Fibroblast of skin of abdomen (primary cell): ENCODE measurements at places on chromosomes 4 and X.
A peak's percentile ranks its signal among the peaks of the same experiment; 100 is the strongest.

DNA sequence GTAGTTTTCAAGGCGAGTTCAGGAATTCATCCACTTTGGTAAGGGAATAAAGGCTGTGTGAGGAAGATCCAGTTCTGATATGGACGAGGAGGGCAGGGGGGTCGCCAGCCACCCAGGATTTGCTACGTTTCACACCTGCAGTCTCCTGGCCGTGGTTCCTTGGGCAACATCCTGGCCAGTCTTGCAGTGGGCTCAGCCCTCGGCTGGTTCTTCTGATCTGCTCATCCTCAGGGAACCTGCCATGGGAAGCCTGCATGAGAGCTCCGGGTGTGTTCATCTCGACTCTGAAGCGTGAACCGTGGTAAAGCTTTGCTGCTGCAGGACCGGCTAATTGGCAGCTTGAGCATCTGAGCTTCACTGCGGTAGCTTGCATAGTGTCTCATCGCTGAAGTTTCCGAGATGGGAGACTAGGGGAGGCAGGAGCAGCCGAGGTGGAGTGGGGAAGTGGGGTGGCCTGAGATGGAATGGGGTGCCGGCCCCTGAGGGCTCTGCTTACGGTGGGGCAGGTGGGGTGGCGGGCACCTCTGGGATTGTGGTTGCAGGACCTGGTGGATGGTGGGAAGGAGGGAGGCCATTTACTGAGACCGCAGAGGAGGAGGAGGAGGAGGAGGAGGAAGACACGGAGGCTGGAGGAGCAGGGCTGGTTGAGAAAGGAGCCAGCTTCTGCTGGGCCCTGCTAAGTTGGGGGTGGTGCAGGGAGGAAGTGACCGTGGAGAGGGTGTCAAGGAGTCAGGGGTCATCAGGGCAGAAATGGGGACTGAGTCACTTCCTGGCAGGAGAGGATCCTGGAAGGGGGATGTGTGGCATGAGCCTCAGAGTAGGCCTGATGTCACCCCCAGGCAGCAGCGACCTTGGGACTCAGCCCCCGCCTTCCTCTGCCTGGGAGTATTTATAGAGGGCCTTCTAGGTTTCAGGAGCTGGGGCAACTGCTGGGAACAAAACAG, 213.1 kb upstream of the PSAPL1 start:
- peak; percentile 75 for DNase-seq

- no peak for DNase-seq
These were observed 2.8 kb upstream of the CTSO start for GRCh38 chr4:155956461-155956860.

- DNase-seq = no peak
These were observed 53.7 kb downstream of the COQ2 start for GRCh38 chr4:83230928-83231327.

- no peak for DNase-seq
These were observed 74.0 kb downstream of the GALNT7 start for GRCh38 chr4:173242466-173243250.

GRCh38 chr4:140028676-140029517, 125.1 kb downstream of the MAML3 start:
- DNase-seq = no peak

DNA sequence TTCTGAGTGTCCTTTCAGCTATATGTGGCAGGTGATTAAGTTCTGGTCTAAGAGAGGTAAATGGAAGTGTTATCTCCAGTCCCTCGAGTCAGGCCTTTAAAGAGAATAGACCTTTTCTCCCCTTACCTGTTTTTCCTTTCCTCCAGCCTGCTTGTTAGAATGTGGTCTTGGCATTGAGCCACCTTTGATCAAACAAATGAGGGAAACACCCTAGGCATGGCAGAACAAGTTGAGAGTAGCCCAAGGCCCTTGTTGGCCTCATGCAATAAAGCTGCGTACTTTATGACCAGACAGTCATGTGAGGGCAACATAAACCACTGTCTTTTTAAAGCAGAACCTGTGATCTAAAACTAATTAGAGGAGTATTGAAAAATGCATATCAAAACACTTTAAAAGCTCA, 13.2 kb upstream of the IL13RA2 start:
- DNase-seq = no peak

- no peak for DNase-seq
These were observed 71.9 kb downstream of the WDFY3 start for GRCh38 chr4:84894621-84895020.

- no peak for DNase-seq
These were observed 39.7 kb downstream of the AKAP4 start for GRCh38 chrX:50161127-50161526.

- DNase-seq = no peak
These were observed 547.4 kb upstream of the ACTRT1 start for GRCh38 chrX:128599632-128600031.

GRCh38 chrX:16882169-16882568, 12.0 kb upstream of the RBBP7 start:
- peak; percentile 14 for DNase-seq

DNA sequence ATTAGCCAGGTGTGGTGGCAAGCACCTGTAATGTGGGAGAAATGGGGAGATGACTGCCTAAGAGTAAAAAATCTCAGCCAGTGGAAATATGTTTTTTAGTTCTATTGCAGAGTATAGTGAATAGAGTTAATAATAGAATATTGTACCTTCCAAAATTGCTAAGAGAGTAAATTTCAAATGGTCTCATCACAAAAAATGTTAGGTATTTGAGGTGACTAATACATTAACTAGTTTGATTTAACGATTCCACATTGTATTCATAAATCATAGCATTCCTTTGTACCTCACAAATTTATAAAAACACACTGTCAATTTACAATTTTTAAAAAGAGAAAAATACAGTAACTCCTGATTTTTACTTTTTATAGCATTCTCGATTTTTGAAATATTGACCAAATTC, 681.5 kb upstream of the EPHA5 start:
- peak; percentile 7 for DNase-seq

GRCh38 chr4:98510340-98510739, 148.1 kb downstream of the TSPAN5 start:
- no peak for DNase-seq

DNA sequence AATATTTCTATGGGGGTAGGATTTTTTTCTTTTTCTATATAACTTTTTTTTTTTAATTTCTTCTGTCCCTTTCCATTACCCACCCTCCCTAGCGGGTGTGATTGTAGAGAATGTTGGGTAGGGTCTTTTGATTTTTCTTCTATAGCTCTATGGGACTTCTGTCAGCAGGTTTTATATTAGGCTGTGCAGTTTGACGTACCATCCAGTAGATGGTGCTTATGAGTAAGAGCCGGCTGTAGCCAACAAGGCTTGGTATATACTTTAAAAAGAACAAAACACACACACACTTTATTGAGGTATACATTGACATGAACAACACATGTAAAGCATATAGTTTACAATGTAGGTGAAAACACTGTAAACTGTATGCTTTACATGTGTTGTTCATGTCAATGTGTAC, 247.9 kb upstream of the POF1B start:
- DNase-seq = no peak

- DNase-seq = peak; percentile 16
These were observed 1.7 kb downstream of the GPRIN3 start for GRCh38 chr4:89305712-89306437.

- DNase-seq = no peak
These were observed 37.9 kb upstream of the FGFBP2 start for GRCh38 chr4:16000708-16001483.

GRCh38 chrX:13109817-13110216, 65.4 kb upstream of the FAM9C start:
- no peak for DNase-seq

- DNase-seq = no peak
These were observed 104.6 kb downstream of the DTHD1 start for GRCh38 chr4:36385951-36386571.

DNA sequence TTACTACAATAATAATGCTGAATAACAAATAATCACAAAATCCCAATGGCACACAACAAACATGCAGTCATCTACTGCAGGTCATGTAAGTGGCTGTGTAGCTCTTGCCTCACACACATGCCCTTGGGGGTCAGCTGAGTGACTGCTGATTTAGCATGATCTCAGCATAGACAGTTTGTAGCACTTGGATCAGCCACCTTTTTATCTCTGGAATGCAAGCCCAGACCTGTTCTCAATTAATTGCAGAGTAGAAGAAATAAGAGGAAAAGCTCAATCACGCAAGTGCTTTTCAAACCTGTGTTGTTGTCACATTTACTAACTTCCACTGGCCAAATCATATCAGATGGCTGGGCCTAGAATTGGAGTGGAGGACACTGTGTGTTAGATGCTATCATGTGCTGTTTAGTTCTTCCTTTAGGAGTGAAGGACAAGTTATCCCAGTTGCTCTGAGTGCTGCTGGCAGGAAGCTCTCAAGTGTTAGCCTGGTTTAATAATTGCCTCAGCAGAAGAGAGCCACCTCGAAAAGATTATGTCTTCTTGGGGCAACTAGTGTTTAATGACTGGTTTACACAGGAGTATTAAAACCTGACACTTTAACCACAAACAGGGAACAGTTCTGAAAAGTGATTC, 128.3 kb upstream of the EPHA5 start:
- DNase-seq = no peak
